ENCODE measurements at places on chromosomes 11 and 22. TPM values are rescaled to one million over a fixed set of nuclear protein-coding genes. Genes with fewer than 3 reads are reported as not detected.

SLN gene
- 215 TPM for total RNA-seq

PGM2L1 gene
- total RNA-seq = 6.1 TPM

ARHGEF17 gene
- 20.9 TPM for total RNA-seq

DNA sequence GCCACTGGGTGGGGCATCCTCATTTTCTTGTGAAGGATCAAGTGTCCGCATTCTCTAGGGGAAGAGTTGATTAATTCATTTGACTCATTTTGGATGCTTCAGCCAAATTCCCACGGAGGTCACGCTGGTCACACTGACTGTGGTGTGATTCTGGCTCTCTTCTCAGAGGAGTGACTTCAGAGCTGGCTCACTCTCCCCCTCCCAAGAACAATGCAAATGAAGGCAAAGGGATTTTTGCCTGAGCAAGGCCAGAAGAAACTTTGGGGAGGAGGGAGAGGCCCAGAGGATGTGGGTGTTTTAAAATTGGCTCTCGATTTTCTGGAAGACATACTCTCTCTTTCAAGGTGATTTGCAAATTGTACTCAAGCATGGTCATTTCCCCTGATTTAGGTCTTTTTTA, 51.1 kb upstream of the LMO2 start:
- no peak for DNase-seq

GRCh38 chr22:44184006-44184405, 3.3 kb downstream of the PARVG start:
- no peak for DNase-seq

GRCh38 chr11:69485337-69486041, 4.0 kb downstream of the LINC01488 start:
- DNase-seq = no peak

DNA sequence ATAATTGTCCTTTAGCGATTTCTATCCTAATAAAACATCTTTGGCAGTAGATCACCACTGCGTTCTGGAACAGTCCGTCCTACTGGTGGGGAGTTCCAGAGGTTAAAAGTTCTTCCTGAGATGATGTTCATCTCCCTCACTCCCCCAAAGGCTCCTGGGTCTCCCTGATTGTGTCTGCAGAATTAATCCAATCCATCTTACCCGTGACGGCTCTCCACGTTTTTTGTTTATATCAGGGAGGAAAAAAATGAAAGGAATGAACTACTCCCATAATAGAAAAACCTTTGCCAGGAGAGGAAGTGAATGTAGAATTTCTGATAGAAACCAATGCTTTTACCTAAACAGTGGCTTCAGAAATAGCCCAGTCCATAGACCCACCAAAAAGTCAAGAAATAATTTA, 81.6 kb downstream of the LARGE1 start:
- DNase-seq = no peak

SLC1A2 gene
- 0.99 TPM for total RNA-seq

DMC1 gene
- 5.6 TPM for total RNA-seq

GRCh38 chr22:19172213-19173046, 6.1 kb downstream of the SLC25A1 start:
- no peak for DNase-seq

ADAMTS15 gene
- total RNA-seq = 20.0 TPM

GRCh38 chr11:72821920-72822799, 7.9 kb downstream of the ATG16L2 start:
- DNase-seq = peak; percentile 80

GRCh38 chr11:117857734-117858414, 18.6 kb downstream of the FXYD6 start:
- no peak for DNase-seq

GRCh38 chr11:22516111-22516510, 109.5 kb downstream of the FANCF start:
- no peak for DNase-seq

TRAF6 gene
- total RNA-seq = 10.0 TPM

DNA sequence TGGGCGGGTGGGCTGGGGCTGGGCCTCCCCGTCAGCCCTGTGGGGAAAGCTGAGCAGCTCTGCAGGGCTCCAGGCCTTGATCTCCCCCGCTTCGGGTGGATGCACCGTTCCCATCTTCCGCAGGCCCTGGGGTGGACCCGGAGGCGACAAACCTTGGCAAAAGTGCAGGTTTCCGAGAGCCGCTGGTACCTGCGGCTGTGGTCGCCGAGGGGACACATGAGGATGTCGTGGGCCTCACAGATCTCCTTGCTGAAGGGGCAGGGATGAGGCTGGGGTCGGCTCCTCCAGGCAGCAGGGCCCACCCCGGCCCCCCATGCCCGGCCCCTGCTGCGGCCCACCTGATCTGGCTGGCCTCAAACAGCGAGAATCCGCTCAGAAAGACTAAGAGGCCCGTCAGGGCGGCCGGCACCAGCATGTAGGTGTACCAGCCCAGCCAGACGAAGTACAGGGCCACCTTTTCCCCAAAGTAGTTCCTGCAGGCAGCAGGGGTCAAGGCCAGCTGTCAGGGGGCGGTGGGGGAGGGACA, 11.8 kb downstream of the ANO9 start:
- DNase-seq = no peak

DNA sequence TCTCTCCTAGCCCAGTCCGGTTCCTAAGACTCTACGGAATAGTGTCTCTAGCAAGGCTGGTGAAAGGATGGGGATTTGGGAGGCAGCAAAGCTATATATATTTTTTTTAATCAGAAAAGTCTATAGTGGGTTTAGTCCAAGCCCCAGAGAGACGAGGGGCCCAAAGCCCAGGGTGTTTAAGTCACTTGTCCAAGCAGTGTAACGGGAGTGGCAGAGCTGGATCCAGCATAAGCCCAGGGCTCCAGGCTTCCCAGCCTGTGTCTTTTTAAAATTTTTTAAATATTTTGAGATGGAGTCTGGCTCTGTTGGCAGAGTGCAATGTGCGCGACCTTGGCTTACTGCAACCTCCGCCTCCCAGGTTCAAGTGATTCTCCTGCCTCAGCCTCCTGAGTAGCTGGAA, 6.8 kb downstream of the GRIK4 start:
- no peak for DNase-seq

DNA sequence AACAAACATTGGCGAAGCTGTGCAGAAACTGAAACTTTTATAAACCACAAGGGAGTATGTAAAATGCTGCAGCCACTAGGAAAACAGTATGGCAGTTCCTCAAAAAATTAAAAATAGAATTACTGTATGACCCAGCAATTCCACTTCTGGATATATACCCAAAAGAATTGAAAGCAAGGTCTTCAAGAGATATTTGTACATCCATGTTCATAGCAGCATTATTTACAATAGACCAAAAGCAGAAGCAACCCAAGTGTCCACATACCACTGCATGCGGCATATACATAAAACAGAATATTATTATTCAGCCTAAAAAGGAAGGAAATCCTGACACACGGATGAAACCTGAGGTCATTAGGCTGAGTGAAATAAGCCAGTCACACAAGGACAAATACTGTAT, 85.8 kb downstream of the RELT start:
- DNase-seq = peak; percentile 46

GRCh38 chr11:23959462-23959861, 537.4 kb upstream of the LUZP2 start:
- DNase-seq = no peak

DDX17 gene
- 516 TPM for total RNA-seq

DNA sequence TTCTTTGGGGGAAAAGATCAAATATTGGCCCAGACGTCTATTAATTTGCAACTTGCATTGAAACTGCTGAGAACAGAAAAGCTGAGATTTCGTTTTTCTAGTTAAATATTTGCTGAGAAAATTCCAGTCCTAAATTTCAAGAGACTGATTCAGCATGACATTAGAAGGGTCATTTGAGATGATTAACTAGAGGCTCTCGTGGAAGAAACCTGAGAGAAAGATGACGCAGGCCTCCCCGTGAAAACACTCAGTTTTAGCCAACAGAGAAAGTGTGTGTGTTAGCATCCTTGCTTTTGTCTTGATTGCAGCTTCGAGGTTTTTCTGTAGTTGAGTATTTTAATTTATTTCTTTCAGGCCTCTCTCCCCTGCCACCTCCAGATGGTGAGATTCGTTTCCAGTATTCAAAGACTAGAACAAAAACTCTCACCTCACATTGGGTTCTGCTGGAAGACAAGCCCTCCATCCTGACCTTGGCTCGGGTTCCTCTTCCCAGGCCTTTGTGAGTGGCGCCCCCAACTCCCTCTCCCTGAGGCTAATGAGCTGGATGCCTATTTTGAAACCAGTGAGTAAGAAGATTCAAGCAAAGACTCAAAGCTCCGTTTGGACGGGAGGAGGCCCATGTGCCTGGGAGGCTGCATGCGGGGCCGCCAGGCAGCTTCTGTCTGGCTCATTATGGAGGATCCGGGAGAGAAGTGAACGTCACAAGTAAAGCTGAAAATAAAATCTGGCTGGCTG, 52.4 kb downstream of the CELSR1 start:
- DNase-seq = no peak

- DNase-seq = no peak
Observed at GRCh38 chr11:109654091-109654490, 232.1 kb downstream of the C11orf87 start.

CNIH2 gene
- 0.59 TPM for total RNA-seq

H19 gene
- 7,961 TPM for total RNA-seq

RNF26 gene
- total RNA-seq = 5.0 TPM

- DNase-seq = no peak
Observed at GRCh38 chr11:87295237-87295636, 257.5 kb downstream of the TMEM135 start.

DNA sequence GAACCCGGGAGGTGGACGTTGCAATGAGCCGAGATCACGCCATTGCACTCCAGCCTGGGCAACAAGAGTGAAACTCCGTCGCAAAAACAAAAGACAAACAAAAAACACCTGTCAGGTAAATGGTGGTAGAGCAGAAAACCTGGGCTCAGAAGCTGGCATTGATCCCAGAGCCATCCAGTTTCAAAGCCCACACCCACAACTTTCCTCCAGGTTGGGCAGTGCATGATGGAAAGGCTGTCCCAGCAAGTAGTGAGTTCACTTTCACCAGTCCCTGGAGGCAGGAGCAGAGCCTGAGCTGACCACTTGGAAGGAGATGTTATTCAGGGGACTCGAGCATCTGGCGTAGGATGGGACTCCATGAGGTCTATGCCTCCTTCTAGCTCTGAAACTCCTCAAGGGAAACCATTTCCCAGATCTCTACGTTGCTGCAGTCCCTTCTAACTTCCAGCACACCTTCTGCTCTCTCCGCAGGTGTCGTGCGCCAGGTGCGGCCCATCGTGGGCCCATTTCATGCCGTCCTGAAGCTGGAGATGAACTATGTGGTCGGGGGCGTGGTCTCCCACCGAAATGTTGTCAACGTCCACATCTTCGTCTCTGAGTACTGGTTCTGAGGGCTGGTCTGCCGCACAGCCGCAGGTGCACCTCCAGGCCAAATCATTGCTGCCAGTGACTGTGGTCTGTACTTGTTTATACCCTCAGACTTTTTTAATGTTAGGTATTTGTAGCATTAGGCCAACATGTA, 71.6 kb upstream of the ATXN10 start:
- DNase-seq = no peak

TMA7B gene
- 0.30 TPM for total RNA-seq

GP1BB gene
- 2.0 TPM for total RNA-seq

DNA sequence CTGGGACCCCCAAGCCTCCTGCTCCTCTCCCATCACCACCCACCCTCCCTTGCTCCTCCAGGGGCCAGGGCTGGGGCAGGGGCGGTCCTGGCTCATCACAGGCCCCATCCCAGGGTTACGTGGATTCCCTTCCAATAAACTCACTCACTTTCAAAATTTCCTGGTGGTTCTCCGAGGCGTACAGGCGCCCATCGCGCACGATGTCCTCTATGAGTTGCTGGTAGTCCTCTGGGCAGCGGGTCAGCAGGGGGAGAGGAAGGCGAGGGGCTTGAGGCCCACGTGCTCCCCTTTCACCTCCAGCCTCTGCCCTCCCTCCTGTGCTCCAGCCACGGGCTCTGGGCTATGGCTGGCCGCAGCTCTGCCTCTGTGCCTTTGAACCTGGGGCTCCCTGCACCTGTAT, 20.5 kb upstream of the TTLL12 start:
- DNase-seq = no peak

GRCh38 chr22:28450109-28450508, 229.5 kb downstream of the TTC28 start:
- DNase-seq = no peak

OR6A2 gene
- total RNA-seq = 0.20 TPM

CELSR1 gene
- total RNA-seq = 14.2 TPM

- no peak for DNase-seq
Observed at GRCh38 chr11:86507249-86507845, 132.7 kb downstream of the CCDC81 start.
